Activated CD4-positive, alpha-beta memory T cell treated with anti-CD3 and anti-CD28 coated beads for 36 hours (primary cell): ENCODE measurements at places on chromosomes 1 and 21. TPM values are rescaled to one million over a fixed set of nuclear protein-coding genes. Genes with fewer than 3 reads are reported as not detected.
A peak's percentile ranks its signal among the peaks of the same experiment; 100 is the strongest.

- H3K36me3 ChIP-seq, result peaks cover 55% of the 10 kb centered on the region
- no peaks in the 10 kb centered on the region for H3K27me3 ChIP-seq
- peaks cover 66% of the 10 kb centered on the region for H3K4me1 ChIP-seq
- no peak for DNase-seq
Observed at GRCh38 chr1:155968670-155969069, 9.7 kb downstream of the ARHGEF2 start.

DNA sequence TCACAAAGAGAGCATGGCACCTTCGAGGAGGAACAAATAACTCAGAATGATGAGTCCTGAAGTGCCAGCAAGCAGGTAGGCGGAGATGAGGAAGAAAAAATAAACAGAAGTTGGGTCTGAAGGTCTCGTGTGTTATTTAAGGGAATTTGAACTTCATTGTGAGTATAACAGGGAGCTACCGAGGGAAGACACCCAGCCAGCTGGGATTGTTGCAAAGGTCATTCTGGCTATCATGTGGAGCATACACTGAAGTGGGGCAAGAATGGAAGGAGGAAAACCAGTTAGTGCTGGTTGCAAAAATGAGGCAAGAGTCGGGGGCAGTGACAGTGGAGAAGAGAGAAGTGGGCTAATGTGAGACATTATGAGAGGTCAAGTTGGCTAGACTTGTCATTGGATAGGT lies 53.6 kb upstream of the RAP1A start:
- H3K4me3 ChIP-seq, result no peak overlapping the region
- no peak for DNase-seq
- H3K4me1 ChIP-seq, result peaks cover 10% of the 10 kb centered on the region
- H3K27ac ChIP-seq, result no peak overlapping the region
- H3K36me3 ChIP-seq, result no peaks in the 10 kb centered on the region

DNA sequence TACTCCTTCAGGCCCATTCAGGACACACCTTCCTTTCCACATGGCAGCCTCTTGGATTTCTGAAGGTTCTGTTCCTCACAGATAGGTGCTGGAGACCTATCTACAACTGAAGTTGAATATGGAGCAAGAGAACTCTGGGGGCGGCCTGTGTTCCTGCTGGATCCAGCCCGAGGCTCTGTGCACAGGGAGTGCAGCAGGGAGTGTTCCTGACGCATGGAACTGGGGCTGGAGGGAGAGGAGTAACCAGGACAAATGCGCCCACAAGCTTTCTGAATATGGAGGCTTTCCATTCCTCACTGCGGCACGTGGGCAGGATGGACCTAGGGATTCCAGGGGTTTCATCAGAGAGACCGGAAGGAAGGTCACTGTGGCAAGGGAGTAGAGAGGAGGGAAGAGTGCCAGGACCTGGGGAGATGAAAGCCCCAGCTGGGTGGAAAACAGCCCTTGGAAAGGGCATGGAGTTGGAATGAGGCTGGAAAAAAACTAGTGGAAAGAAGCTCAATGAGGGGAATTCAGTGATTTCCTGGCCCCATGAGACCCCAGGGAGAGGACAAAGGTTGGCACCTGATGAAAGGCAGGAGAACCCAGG lies 12.5 kb downstream of the PM20D1 start:
- H3K36me3 ChIP-seq, result no peaks in the 10 kb centered on the region
- H3K27ac ChIP-seq, result no peak overlapping the region
- no peak overlapping the region for H3K4me3 ChIP-seq
- no peak for DNase-seq
- no peaks in the 10 kb centered on the region for H3K4me1 ChIP-seq
- H3K27me3 ChIP-seq, result no peaks in the 10 kb centered on the region

- H3K36me3 ChIP-seq, result no peaks in the 10 kb centered on the region
- H3K27me3 ChIP-seq, result peaks cover 22% of the 10 kb centered on the region
Observed at GRCh38 chr21:46097336-46098293, at the start of gene COL6A2. Gene COL6A2, plus strand, starts transcription at chr21:46098112.

DNA sequence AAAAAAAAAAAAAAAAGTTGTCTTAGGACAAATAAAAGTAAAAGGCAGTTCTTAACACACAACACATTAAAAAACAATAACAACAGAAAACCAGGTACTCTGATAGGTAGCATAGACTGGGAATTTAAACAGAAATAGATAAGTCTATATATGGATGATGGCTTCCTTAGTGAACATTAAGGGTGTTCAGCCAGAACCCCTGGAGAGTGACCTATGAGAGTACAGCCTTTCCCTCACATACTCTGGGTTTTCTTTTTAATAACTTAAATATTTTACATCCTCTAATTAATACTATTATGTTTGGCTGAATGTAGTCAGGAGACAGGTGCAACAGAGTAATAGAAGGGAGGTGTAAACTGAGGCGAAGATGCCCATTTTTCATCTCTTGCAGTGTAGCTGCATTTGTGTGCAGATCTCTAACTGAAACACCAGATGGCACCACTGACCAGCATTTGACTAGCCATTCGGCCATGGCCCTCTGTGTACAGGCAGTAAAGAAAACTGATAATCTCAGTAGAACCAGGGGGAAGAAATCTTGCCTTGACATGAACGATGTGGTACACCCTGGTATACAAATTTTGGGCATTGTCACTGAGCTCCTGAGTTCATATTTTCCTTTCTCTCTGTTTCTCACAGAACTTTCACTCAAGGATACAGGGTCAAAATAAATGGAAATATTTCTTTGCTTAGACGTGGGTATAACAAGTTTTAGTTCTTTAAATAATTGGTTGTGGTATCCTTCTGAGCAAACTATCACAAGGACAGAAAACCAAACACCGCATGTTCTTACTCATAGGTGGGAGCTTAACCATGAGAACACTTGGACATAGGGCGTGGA lies 7.6 kb downstream of the TTF2 start:
- peaks cover 51% of the 10 kb centered on the region for H3K36me3 ChIP-seq
- no peak overlapping the region for H3K4me3 ChIP-seq
- H3K27ac ChIP-seq, result no peak overlapping the region
- no peaks in the 10 kb centered on the region for H3K27me3 ChIP-seq

- H3K27ac ChIP-seq, result no peak overlapping the region
- H3K27me3 ChIP-seq, result no peaks in the 10 kb centered on the region
- DNase-seq, result no peak
- no peak overlapping the region for H3K4me3 ChIP-seq
- H3K4me1 ChIP-seq, result no peaks in the 10 kb centered on the region
Observed at GRCh38 chr1:72516826-72517225, 234.5 kb upstream of the NEGR1 start.

- H3K27ac ChIP-seq, result no peak overlapping the region
- H3K4me1 ChIP-seq, result no peaks in the 10 kb centered on the region
- no peak for DNase-seq
- no peaks in the 10 kb centered on the region for H3K27me3 ChIP-seq
- H3K4me3 ChIP-seq, result no peak overlapping the region
Observed at GRCh38 chr21:23801292-23801691, 1806.0 kb downstream of the MRPL39 start.

DNA sequence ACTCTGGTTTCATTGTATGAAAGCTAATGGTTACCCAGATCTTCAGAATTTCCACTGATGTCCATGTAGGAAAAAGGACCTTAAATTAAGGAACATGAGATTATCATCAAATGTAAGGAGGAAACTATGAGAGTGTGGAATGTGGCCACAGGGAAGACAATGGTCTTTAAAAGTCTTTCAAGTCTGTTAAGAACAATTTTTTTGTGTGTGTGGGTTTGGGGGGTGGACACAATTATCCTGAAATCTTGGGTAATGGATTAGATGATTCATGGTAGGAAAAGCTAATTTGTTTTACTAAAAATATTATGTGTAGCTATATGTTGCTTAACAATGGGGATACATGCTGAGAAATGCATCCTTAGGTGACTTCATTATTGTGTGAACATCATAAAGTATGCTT lies 72.9 kb downstream of the PLA2G4A start:
- no peak overlapping the region for H3K4me3 ChIP-seq
- no peaks in the 10 kb centered on the region for H3K36me3 ChIP-seq
- no peak for DNase-seq
- peaks cover 4% of the 10 kb centered on the region for H3K27me3 ChIP-seq
- no peak overlapping the region for H3K27ac ChIP-seq

DNA sequence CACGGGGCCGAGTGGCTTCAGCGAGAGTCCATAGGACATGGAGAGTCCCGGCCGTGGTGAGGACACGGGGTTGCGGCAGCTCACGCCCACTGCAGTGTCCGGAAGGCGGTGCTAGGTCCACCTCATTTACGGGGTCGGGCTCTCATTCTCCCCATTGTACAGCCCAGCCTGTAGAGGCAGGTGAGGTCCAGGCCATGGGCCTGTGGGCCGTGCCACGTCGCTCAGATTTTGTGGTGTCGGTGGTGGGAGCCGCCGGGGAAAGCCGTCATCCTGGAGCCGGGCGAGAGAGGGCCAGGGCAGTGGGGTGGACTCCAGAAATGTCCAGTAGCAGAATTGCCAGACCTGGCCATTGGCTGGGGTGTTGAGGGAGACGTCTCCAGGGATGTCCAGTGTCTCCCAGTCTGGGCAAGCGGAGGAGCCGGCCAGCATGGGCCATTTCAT lies 59.4 kb downstream of the PRKCZ start:
- no peaks in the 10 kb centered on the region for H3K27me3 ChIP-seq
- no peak for DNase-seq
- no peak overlapping the region for H3K27ac ChIP-seq
- no peaks in the 10 kb centered on the region for H3K4me1 ChIP-seq
- H3K4me3 ChIP-seq, result no peak overlapping the region

- peaks cover 10% of the 10 kb centered on the region for H3K27me3 ChIP-seq
- no peaks in the 10 kb centered on the region for H3K4me1 ChIP-seq
- DNase-seq, result no peak
- H3K27ac ChIP-seq, result no peak overlapping the region
- no peaks in the 10 kb centered on the region for H3K36me3 ChIP-seq
Observed at GRCh38 chr1:13682444-13682843, 17.5 kb upstream of the PRDM2 start.

DNA sequence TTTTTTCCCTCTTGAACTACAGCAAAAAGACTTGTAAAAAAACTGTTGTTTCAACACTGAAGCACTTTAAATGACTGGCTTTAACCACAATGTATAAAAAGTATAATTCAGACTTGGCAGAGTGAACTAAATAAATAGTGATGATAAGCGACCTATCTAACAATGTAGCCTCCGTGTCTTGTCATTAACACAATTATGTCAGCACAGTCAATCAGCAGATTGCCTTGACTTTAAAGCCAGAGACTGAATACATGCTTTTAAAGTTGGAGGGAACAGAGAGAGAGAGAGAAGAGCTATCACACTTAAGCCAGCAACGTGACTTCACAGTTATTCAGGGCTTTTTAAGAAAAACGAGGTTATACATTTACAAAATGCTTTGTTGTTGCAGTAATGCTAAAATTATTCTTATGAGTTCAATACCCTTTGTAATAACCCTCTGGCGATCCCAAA lies 378.1 kb downstream of the LMO4 start:
- H3K36me3 ChIP-seq, result no peaks in the 10 kb centered on the region
- H3K27ac ChIP-seq, result no peak overlapping the region
- H3K27me3 ChIP-seq, result peaks cover 7% of the 10 kb centered on the region
- no peaks in the 10 kb centered on the region for H3K4me1 ChIP-seq

DNA sequence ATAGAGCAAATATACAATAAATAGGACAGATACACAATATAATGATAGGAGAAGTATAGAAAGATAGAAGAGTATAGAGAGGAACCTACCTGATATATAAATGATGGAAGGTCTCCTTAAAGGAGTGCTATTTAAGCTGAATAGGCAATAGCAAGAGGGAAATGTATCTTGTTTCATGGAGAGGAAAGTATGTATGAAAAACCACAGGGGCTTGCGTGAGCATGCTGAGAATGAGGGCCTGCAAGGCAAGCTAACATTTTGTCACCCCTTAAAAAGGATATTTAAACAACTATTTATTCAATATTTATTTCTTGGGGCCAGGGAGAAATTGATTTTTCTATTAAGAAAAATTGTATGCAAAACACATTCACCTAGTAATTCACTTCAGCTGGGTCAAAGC lies 150.9 kb upstream of the ZRANB2 start:
- H3K4me3 ChIP-seq, result no peak overlapping the region
- no peaks in the 10 kb centered on the region for H3K27me3 ChIP-seq
- no peak for DNase-seq
- H3K27ac ChIP-seq, result no peak overlapping the region
- no peaks in the 10 kb centered on the region for H3K36me3 ChIP-seq

DNA sequence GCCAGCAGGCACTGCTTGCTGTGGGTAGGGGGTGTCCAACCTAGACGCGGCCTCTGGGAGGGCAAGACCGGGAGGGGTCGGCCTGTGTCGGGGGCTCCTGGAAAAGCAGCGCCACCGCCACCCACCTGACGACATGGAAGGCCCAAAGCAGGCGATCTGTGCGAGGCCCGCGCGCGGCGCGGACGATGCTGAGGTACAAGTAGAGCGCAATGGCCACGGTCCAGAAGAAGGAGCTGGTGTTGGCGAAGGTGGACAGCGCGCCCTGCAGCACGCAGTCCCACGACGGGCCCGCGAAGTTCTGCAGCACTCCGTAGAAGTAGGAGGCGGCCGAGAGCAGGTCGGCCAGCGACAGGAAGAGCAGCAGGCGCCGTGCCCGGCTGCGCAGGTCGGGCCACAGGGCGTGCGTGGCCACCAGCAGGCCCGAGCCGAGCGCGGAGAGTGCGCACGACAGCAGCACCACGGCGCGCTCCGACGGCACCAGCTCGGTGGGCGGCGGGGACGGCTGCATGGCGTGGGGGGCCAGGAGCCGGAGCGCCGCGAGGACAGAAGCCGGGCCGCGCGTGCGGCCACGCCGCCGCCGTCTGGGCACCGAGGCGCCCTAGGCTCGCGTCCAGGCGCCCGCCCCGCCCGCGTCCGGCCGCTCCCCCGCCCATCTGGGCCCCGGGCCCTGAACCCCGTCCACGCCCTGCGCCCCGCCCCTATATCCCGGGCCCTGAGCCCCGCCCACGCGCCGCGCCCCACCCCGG lies at the start of gene GPR157:
TSS of gene GPR157 (minus strand) at position 583 of the 746 bp plus-strand sequence. CDS start at position 508, 75 bp downstream.
- peak; percentile 86 for DNase-seq
- H3K27me3 ChIP-seq, result no peaks in the 10 kb centered on the region
- H3K4me1 ChIP-seq, result peaks cover 45% of the 10 kb centered on the region
- peak within 1 kb of the TSS; percentile 86 for H3K4me3 ChIP-seq

DNA sequence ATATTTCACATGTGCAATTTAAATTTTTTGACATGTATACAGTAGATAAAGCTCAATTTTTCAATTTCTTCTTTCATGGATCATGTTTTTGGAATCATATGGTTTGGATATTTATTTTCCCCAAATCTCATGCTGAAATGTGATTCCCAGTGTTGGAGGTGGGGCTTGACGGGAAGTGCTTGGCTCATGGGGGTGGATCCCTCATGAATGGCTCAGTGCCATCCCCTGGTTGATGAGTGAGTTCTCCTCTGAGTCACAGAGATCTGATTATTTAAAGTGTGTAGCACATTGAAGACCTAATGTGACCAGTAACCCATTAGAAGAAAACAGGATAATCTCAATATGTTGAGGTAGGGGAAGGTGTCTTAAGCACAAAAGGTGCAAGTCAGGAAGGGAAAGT lies 9.1 kb upstream of the IFI16 start:
- no peak overlapping the region for H3K4me3 ChIP-seq
- H3K27me3 ChIP-seq, result no peaks in the 10 kb centered on the region
- peaks cover 22% of the 10 kb centered on the region for H3K36me3 ChIP-seq
- H3K4me1 ChIP-seq, result peaks cover 50% of the 10 kb centered on the region
- peak; percentile 20 for DNase-seq

GRCh38 chr1:7301664-7301981 lies 469.5 kb upstream of the VAMP3 start:
- H3K27ac ChIP-seq, result no peak overlapping the region
- H3K36me3 ChIP-seq, result no peaks in the 10 kb centered on the region
- DNase-seq, result no peak
- peaks cover 4% of the 10 kb centered on the region for H3K27me3 ChIP-seq

The HCRTR1 gene
- total RNA-seq, result not detected

The PCNT gene
- total RNA-seq, result 48.5 TPM

The C8A gene
- not detected for total RNA-seq

The SPATA21 gene
- total RNA-seq, result not detected
